Aorta (tissue), 5 donors: ENCODE measurements at places on chromosomes 1 and 21. TPM values are rescaled to one million over a fixed set of nuclear protein-coding genes. Genes with fewer than 3 reads are reported as not detected.

DNA sequence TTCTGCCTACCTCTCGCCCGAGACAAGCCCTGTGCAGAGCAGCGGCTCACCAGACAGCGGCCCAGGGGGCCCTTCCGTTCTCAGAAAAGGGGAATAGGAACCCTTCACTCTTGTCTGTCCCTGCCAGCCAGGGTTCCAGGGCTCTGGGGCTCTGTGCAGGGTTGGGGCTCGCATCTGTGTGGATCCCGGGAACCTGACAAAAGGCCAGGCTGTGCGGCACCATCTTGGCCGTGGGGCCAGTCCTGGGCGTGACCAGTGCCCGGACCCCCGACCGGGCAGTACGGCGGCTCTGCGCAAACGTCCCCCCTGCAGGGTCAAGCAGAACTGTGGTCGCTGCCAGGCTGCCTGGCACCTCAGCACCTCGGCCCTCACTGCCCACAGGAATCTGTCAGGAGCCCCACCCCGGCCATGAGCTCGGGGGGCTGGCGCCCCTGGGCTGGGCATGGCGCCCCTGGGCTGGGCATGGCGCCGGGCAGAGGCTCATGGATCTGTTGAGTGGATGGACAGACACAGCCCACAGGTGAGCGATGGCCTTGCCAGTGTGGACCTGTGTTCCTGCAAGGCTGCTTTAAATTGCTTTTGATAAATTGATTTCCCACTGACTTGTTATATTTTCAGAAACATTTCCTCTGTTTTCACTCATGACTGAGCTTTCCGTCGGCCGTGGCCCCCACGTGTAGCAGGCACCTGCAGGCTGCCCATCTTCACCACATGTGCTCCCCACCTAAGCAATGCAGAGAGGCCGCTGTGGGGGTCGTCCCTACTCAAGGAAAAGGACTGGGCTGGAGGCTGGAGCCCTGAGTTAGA is 59.0 kb downstream of the SLX9 start:
- H3K4me3 ChIP-seq, result no peak overlapping the region
- H3K36me3 ChIP-seq, result no peaks in the 10 kb centered on the region
- DNase-seq, result peak; percentile 74
- no peaks in the 10 kb centered on the region for H3K4me1 ChIP-seq

Gene TSPEAR
- total RNA-seq, result not detected

GRCh38 chr1:51299185-51299885 is 31.0 kb downstream of the TTC39A start:
- H3K4me1 ChIP-seq, result no peaks in the 10 kb centered on the region
- H3K27me3 ChIP-seq, result no peaks in the 10 kb centered on the region

Gene NUP210L
- total RNA-seq, result 0.16 TPM

- no peak for DNase-seq
- no peak overlapping the region for H3K4me3 ChIP-seq
- H3K4me1 ChIP-seq, result no peaks in the 10 kb centered on the region
These were observed 33.7 kb downstream of the PSEN2 start for GRCh38 chr1:226903819-226904716.

DNA sequence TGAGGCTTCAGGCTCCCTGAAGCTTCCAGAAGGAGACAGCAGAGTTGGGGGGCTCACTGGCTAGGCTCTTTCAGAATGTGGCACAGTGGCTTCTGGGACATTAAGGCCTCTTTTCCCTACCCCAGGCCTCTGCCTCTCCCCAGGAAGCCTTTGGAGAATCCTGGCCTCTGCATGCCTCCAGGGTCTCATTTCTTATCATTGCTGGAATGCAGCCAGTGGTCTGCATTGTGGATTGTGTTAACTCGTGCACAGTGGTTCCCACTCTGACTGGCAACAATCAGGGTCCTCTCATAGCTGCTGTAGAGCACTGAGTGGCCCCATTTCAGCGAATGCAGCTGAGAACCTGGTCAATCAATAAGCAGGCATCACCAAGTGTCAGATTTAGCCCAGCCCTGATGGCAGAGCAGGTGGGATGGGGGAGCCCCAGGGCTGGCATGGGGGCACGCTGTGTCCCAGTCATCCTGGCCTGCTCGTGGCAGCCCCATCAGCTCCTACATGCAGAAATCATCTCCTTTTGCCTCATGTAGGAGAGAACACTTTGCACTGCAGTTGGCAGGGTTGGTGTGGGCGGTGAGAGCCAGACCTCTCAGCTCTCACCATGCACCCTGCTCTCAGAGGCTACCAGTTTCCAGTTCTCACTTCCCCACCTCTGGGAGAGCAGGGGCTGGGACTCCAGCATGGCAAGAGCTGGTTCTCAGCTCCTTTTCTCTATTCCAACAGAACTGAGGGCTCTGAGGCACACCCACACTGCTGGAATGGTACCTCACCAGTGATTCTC is 13.4 kb downstream of the ADORA1 start:
- no peaks in the 10 kb centered on the region for H3K4me1 ChIP-seq
- no peak overlapping the region for H3K27ac ChIP-seq
- no peak for DNase-seq

DNA sequence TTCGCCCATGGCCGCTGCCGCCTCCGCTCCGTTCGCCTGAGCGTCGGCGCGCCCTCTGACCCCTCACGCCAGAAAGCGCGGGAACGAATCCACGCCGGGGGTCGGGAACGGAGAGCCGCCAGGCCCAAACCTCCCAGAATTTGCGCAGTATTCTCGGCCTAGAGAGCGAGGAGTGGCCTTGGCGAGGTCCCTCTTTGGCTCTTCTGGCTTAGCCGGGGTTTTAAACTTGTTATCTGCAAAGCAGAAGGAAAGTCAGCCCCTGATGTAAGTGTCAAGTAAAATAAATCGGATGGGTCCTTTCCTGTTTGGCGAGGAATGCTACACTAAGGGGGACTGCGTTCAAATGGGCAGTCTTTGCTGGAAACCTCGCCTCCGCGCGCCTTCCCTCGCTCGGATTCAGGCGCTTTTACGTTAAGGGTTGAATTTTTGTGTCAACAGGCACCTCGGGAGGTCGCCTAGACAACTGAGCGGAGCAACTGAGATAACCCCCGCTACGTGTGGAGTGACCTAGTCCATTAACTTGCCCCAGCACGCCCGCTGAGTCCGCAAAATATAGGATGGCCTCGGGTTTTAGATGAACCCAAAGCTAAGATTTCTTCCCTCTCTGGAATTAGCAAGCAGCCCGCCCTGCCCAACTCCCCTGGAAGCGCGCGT is 1.1 kb downstream of the HSF2BP start:
- no peaks in the 10 kb centered on the region for H3K4me1 ChIP-seq
- no peak overlapping the region for H3K4me3 ChIP-seq
- no peaks in the 10 kb centered on the region for H3K27me3 ChIP-seq
- no peak overlapping the region for H3K27ac ChIP-seq
- DNase-seq, result no peak

DNA sequence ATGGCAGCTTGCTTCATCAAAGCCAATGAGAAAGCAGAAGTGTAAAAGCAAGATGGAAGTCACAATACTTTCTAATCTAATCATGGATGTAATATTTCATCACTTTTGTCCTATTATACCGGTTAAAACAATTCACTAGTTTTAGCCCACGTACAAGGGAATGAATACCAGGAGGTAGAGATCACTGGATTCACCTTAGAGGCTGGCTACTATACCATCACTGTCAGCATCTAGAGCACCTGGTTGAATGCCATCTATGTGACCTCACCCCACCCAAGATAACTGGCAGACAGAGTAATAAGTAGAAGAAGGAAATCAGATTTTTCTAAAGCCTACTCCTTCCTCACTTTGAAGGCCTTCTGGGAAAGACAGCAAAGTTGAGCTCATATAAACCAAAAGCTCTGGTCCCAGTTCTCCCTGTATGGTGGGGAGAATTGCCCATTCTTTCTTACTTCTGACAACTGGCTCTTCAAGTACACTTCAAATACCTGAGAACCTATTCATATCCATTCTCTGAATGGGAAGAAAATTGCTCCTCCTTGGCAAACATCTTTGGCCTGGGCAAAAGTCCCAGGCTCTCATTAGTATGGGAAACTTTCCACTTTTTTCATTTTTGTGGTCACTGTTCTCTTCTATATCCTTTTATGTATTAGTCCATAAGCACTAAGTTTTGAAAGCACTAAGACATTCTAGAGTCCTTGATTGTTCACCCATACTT is 24.8 kb downstream of the HSD3B1 start:
- H3K4me1 ChIP-seq, result no peaks in the 10 kb centered on the region
- DNase-seq, result no peak
- no peaks in the 10 kb centered on the region for H3K27me3 ChIP-seq

DNA sequence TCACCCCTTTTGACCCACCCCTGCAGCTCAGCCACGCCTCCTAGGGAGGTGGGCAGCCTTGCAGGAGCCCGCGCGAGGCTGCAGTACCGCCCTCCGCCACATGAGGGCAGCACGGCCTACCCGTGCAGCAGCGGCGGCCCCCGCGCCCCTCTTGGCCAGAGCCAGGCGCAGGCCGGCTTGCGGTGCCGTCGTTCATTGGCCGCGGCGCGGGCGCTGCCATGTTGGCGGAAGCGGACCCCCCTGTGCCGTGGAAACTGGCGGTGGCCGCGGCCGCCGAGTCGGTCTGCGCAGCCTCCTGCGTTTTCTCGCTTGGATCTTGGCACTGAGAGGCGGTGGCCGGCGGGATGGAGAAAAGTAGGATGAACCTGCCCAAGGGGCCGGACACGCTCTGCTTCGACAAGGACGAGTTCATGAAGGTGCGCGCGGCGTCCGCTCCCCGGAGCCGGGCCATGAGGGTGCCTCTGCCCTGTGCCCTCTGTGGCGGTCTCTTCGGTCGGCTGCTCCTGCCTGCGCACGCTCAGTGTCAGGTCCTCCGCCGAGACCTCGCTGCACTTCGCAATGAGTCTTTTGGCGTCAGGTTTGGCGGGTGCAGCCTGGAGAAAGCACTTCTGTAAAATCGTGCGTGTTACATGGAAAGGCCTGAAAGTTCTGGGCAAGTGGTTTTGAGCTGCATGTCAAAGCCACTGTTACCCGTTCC is at the start of gene COG2:
TSS of gene COG2 (plus strand) at position 219 of the 697 bp plus-strand sequence. CDS start at position 345, 126 bp downstream.
- H3K36me3 ChIP-seq, result no peaks in the 10 kb centered on the region
- peak within 1 kb of the TSS; percentile 46 for H3K27ac ChIP-seq
- peak within 1 kb of the TSS; percentile 71 for H3K4me3 ChIP-seq
- H3K27me3 ChIP-seq, result no peaks in the 10 kb centered on the region
- H3K4me1 ChIP-seq, result peaks cover 7% of the 10 kb centered on the region

Gene MECR
- total RNA-seq, result 22.5 TPM

Gene TAS1R2
- not detected for total RNA-seq

GRCh38 chr1:171841050-171841910 is at the start of gene DNM3:
DNM3 (plus strand) TSS chr1:171841498; CDS start chr1:171841657, 159 bp downstream.
- H3K36me3 ChIP-seq, result no peaks in the 10 kb centered on the region
- H3K4me1 ChIP-seq, result no peaks in the 10 kb centered on the region
- peak within 1 kb of the TSS; percentile 56 for H3K4me3 ChIP-seq
- no peak within 1 kb of the TSS for H3K27ac ChIP-seq
- H3K27me3 ChIP-seq, result no peaks in the 10 kb centered on the region

Gene IQCC
- total RNA-seq, result 0.62 TPM

DNA sequence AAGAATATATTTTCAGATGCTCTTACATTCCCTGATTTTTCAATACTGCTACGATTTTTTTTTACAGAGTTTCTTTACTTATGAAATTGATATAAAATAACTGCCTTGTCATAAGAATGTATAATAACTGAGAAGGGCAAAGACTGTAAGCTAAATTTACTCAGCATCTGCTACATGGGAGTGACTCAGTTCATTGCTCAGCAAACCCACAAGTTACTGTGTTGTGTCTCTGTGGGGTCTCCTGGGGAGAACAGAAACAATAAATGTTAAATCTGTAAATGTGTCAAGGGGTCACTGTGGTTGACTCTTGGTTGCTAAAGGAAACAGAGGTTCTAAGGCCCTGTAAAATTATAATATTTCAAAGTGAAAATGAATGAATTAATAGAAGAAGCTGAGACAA is 210.3 kb upstream of the CACYBP start:
- H3K4me3 ChIP-seq, result no peak overlapping the region
- DNase-seq, result no peak
- H3K4me1 ChIP-seq, result peaks cover 3% of the 10 kb centered on the region
- H3K27me3 ChIP-seq, result no peaks in the 10 kb centered on the region
- H3K36me3 ChIP-seq, result no peaks in the 10 kb centered on the region
- H3K27ac ChIP-seq, result no peak overlapping the region

Gene LORICRIN
- total RNA-seq, result not detected

GRCh38 chr1:179808503-179808902 is 65.4 kb downstream of the FAM163A start:
- no peaks in the 10 kb centered on the region for H3K4me1 ChIP-seq
- no peaks in the 10 kb centered on the region for H3K36me3 ChIP-seq
- no peak for DNase-seq
- no peak overlapping the region for H3K27ac ChIP-seq
- H3K27me3 ChIP-seq, result no peaks in the 10 kb centered on the region

DNA sequence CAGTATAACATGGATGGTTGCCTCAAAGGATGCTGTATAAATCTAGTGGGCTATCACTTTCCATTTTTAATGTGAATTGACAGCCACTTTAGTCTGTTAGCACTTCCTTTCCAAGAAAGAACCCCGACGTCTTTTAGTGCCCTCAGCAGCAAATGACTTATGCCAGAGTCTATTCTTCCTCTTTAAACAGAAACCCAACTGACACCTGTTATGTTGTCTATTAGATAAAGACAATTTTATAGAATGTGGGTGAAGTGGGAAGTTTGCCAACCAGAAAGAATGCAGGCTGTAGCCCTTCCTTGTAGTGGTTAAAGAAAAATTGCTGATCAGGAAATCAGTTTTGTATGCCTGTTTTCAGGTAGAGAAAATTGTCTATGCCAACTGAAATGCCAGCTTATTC is 344.9 kb downstream of the ZNF326 start:
- no peaks in the 10 kb centered on the region for H3K27me3 ChIP-seq
- no peak overlapping the region for H3K27ac ChIP-seq
- no peak overlapping the region for H3K4me3 ChIP-seq
- no peaks in the 10 kb centered on the region for H3K36me3 ChIP-seq
- DNase-seq, result no peak
- H3K4me1 ChIP-seq, result no peaks in the 10 kb centered on the region

Gene PEAR1
- total RNA-seq, result 17.4 TPM

- H3K4me1 ChIP-seq, result no peaks in the 10 kb centered on the region
- H3K27ac ChIP-seq, result no peak overlapping the region
These were observed 2.8 kb upstream of the NUP210L start for GRCh38 chr1:154157520-154158306.

DNA sequence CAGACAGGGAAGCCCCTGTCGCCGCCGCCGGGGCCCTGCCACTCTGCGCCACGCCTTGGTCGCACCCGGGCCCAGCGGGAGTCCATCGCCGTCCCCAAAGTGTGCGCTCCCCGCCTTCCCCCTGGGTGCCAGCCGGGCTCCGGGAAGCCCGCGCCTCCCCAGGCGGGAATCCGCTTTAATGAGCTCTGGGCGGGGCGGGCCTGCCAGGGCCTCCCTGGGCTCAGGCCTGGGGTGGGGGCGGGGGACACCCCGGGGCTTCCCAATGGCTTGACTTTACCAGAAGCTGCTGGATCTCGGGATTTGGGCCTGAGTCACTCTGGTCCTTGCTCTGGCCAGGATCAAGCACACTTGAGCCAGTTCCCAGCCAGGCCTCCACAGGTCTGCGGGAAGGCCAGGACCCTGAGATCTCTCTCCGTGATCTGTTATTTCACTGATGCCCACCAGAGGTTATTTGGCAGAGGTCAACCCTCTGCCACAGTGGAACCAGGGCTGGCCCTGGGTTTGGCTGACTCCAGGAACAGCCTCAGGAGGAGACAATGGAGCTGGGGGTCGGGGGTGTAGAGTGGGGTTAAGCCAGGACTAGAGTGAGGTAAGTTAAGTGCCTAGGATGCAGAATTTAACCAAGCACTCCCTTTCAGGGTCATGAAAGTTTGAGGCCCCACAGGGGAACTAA is 178.4 kb upstream of the EDN2 start:
- H3K36me3 ChIP-seq, result no peaks in the 10 kb centered on the region
- H3K27ac ChIP-seq, result peak overlapping the region; percentile 57
- peak overlapping the region; percentile 62 for H3K4me3 ChIP-seq
- peaks cover 3% of the 10 kb centered on the region for H3K4me1 ChIP-seq
- H3K27me3 ChIP-seq, result no peaks in the 10 kb centered on the region
